ENCODE measurements at places on chromosomes 7 and 10.

DNA sequence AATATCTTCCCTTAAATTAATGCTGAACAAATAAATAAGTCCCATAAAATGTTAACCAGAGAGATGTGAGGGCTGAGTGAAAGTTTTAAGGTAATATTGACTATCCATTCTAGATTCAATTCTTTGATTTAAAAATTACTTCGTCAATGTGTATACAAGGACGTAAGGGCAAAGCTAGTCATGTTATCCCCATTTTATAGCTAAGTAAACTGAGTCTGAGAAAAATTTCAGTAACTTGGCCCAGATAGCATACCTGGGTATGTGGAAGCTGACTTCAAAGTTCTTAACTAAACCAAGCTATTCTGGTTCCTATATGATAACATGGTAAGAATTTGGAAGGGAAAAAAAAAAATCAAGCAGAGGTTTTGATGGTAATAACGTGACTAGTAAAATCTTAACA lies 72.4 kb downstream of the CADPS2 start:
- DNase-seq: no peak

DNA sequence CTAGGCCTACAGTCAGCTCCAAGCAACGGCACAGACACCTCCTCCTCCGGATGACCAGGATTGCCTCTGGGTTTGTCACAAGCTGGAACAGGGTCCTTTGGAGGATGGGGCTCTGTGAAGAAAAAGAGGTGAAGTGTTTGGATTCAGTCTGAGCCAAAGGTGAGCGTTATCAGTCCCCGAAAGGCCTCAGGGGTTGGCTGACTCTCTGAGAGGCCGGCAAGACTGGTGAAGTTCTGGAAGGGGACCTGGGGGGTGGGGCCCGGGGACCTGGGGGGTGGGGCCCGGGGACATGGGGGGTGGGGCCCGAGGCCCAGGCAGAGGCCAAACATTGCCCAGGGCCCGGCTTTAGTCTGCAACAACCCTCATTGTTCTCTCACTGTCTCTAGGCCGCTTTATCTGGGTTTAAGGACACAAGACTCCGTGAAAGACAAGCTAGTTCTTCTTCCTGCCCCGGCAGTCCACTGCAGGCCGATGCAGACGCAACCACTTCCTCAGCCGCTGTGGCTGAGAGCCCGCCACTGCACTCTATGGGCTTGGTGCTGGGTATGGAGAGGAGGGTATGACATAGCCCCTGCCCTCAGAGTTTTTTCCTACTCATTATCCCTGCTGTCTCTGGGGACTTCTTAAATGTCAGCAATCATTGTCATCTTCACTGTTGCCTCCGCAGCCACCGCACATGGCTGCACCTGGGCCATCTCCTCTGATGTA lies 27.4 kb upstream of the PSAP start:
- DNase-seq: no peak

- peak; percentile 73 for DNase-seq
Measured at GRCh38 chr7:14389181-14389591, 399.7 kb upstream of the ETV1 start.

GRCh38 chr10:48968036-48968435 lies 28.4 kb upstream of the LRRC18 start:
- no peak for DNase-seq

- no peak for DNase-seq
Measured at GRCh38 chr7:110420788-110421187, 670.1 kb upstream of the LRRN3 start.

DNA sequence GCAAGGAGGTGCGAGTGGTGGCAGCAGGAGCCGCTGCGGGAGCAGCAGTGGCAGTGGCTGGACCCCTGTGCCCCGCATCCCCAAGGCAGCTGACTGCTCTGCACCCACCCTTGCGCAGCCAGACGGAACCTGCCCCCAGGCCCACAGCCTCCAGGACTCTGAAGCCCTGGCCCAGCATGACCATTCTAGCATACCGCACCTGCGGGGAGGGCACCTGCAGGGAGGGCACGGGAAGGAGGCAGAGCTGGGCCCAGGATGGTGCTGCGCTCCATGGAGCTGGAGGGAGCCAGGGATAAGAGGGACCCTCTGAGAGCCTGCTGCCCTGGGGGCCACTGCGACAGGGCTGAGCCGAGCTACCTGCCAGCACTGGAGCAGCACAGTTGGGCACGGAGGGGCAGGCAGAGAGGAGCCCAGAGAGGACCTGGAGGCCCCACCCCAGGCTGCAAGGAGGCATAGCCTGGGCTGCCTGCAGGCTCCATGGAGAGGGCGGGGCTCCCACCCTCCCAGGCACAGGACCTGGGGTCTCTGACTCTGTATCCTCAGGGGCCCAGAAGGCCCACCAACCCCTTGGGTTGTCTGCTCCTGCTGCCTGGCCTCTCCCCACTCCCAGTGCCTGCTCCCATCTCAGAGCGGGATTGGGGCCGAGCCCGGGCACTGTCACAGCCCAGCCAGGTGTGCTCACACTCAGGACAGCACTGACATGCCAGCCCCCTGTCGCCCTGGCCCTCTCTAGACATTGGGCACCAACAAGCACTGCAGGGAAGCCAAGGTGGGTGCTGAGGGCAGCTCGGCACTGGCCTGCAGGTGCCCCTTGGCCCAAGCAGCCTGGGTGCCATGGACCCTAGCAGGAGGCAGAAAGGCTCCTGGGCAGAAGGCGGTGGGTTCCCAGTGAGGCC lies 87.6 kb downstream of the HTR7 start:
- no peak for DNase-seq

- DNase-seq: no peak
Measured at GRCh38 chr7:6709808-6710207, 3.1 kb upstream of the ZNF12 start.

- no peak for DNase-seq
Measured at GRCh38 chr7:139479620-139480019, 3.9 kb downstream of the KLRG2 start.

DNA sequence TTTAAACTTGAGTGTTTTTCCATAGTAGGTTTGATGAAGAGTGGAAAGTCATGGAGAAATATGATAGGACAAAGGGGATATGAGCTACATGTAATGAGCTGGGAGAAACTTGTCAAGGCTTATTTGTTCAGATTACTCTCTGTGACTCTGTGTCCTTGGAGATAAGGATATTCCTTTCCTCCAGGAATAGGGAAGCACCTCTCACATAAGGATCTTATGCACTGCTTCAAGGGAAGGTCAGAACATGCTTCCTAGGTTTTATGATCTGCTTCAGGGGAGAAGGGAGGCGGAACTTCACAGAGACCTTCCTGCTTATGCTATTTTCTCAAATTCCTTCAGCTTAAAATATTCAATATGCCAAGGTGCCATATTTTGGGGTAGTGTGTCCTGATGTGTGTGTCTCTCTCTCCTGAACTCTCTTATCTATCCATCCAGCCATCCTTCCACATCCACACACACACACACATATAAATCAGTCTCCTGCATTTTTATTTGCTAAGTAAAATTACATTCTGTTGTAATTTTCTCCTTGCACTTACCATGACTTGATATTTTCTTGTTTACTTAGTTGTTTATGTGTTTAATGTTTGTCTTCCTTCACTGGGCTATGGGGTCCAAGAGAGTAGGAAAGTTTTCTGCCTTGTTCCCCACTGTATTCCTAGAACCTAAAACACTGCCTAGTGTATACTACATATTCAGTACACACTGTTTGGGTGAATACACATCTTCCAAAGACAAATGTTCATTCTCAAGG lies 26.4 kb downstream of the ARL4A start:
- DNase-seq: peak; percentile 29

DNA sequence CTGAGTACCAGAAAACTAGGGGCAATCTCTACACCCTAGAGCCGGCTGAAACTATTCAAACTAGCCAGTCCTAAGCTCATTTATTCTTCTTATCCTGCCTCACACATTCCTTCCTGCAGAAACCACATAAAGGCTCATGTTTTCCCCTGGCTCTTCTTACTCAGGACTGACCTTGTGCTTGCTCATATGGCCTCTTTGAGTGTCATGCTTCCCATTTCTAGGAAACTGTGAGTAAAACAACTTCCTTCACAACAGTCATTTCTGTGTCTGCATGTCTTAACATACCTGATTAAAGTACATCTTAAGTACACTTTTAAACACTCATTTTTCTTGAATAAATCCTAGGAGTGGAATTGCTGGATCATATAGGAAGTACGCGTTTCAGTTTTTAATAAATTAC lies 52.3 kb upstream of the KIAA1217 start:
- no peak for DNase-seq

- DNase-seq: no peak
Measured at GRCh38 chr7:151570366-151570915, 50.7 kb upstream of the RHEB start.

DNA sequence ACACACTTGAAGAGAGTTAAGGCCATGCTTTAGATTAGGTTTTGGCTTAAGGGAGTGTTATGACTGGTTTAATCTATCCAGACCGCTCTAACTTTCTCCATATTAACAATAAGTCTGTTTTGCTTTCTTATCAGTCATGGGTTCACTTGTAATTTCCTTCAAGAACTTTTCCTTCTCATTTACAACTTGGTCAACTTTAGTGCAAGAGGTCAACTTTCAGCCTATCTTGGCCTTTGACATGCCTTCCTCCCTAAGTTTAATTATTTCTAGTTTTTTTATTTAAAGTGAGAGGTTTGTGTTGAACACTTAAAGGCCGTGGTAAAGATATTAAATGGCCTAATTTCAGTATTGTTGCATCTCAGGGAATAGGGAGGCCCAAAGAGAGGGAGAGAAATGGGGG lies 75.6 kb downstream of the MKLN1 start:
- no peak for DNase-seq

- DNase-seq: no peak
Measured at GRCh38 chr10:7665767-7666166, 999 bp downstream of the ITIH5 start.

DNA sequence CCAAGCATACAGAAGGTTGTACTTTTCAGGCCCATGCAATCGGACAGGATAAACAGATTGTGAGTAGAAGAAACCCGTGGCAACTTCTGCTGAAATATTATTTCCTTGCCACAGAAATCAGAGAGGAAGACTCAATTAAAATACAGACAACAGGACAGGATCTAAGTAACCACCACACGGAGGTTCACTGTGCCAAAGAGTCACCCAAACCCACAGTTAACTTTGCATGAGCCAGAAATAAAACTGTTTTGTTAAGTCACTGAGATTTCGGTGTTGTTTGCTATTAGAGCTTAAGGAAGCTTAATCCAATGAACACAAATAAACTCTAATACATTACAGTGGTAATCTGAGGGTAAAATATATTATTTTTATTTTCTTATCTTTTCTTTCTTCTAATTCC lies 14.0 kb downstream of the PNPLA8 start:
- no peak for DNase-seq

GRCh38 chr10:53009961-53010907 lies 237.7 kb upstream of the MBL2 start:
- DNase-seq: no peak

GRCh38 chr10:105063796-105064195 lies 422.7 kb downstream of the SORCS3 start:
- no peak for DNase-seq

DNA sequence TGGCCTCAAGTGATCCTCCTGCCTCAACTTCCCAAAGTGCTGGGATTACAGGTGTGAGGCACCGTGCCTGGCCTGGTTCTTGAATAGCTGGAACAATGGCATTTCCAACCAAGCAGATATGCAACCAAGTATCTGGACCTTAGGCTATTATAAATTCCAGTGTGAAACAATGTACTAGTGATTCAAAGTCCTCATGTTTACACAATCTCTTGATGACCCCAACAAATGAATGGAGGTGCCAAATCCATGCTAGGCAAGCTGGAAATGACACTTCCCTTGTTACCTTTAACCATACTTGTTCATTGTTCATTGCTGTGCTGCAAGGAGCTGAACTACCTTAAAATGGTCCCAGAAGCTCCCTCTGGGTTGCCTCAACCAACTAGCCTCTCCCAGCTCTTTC lies 282.2 kb upstream of the KLF14 start:
- DNase-seq: no peak

GRCh38 chr7:142827951-142828500 lies 26.9 kb upstream of the EPHB6 start:
- DNase-seq: no peak

- no peak for DNase-seq
Measured at GRCh38 chr7:43664681-43665080, 64.6 kb downstream of the COA1 start.

DNA sequence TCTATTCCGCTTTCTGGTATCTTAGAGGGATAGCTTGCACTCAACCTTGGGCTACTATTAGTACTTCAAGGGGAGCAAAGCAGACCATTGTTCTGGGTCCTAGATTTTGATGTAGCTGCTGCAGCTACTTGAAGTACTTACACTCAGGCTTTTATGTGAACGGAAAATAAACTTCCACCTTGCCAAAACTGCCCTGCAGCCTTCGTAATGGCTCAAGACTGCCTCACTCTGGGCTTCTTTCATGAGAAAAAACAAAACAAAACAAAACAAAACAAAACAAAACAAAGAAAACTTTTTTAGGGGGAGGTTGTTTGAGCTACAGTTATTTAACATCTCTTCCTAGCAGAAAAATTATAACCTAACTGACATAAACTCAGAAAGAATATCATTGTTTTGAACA lies 19.4 kb upstream of the EPHB6 start:
- DNase-seq: no peak

DNA sequence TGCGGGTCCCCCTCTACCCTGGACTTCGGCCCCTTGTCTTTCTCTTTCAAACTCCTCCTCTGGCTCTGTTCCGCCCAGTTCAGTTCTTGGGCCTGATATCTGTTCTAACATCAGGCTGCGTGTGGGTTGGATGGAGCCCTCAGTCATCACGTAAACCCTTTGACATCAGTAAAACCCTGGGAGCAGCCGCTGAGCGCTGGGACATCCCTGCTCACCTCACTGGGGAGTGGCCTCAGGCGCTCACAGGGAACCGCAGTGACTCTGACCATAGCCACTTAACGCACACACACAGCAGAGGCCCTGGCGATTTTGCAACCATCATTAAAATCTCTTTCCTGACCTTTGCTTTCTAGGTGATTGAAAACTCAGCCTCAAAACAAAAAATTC lies 113.3 kb downstream of the CYTH3 start:
- no peak for DNase-seq

DNA sequence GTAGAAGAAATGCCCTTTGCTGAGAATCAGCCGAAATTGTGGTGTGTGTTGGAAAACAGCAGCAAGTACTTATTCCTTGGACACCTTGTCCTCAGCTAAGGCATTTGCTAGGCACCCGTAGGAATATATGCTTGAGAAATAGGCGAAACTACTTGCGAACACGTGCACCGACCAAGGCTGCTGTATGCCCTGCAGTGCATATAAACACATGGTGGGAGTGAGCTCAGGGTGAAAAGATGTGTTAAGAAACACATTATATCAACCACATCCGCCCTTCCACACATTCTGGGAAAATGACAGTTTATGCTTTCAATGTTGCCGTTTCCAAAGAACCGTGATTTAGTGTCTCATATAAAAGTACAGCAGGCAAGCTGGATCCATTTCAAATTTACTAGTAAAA lies 199.2 kb downstream of the JCAD start:
- no peak for DNase-seq

- no peak for DNase-seq
Measured at GRCh38 chr10:119222966-119223386, 15.6 kb downstream of the GRK5 start.

GRCh38 chr10:24239289-24240040 lies 30.5 kb downstream of the KIAA1217 start:
- no peak for DNase-seq
